ENCODE measurements at places on chromosomes 12 and 14. TPM values are rescaled to one million over a fixed set of nuclear protein-coding genes. Genes with fewer than 3 reads are reported as not detected.

Gene RIMKLB
- 75.7 TPM for total RNA-seq

Gene PTPN11
- 133 TPM for total RNA-seq

Gene E2F7
- total RNA-seq, result 25.2 TPM

Gene GNG2
- 17.9 TPM for total RNA-seq

Gene TMCC3
- 3.2 TPM for total RNA-seq

Gene ANAPC7
- total RNA-seq, result 81.2 TPM

Gene CPNE6
- total RNA-seq, result not detected

Gene HOXC11
- total RNA-seq, result not detected

Gene ATXN7L3B
- total RNA-seq, result 39.9 TPM

Gene OR6C2
- not detected for total RNA-seq

- H3K4me1 ChIP-seq, result no peaks in the 10 kb centered on the region
- DNase-seq, result no peak
- H3K4me3 ChIP-seq, result no peak overlapping the region
- H3K27me3 ChIP-seq, result no peaks in the 10 kb centered on the region
- H3K36me3 ChIP-seq, result no peaks in the 10 kb centered on the region
- H3K27ac ChIP-seq, result no peak overlapping the region
Measured at GRCh38 chr12:3098436-3098835, 21.3 kb downstream of the TSPAN9 start.

GRCh38 chr14:100618318-100618693 is 31.1 kb upstream of the BEGAIN start:
- H3K36me3 ChIP-seq, result no peaks in the 10 kb centered on the region
- no peak overlapping the region for H3K27ac ChIP-seq
- DNase-seq, result no peak
- peaks cover 6% of the 10 kb centered on the region for H3K27me3 ChIP-seq
- H3K4me1 ChIP-seq, result no peaks in the 10 kb centered on the region

- H3K27ac ChIP-seq, result no peak overlapping the region
- no peaks in the 10 kb centered on the region for H3K36me3 ChIP-seq
- no peak overlapping the region for H3K4me3 ChIP-seq
- no peaks in the 10 kb centered on the region for H3K27me3 ChIP-seq
Measured at GRCh38 chr14:71142375-71143038, 235.2 kb downstream of the PCNX1 start.

GRCh38 chr12:108724054-108724889 is 7.0 kb downstream of the CORO1C start:
- no peaks in the 10 kb centered on the region for H3K27me3 ChIP-seq
- no peaks in the 10 kb centered on the region for H3K36me3 ChIP-seq
- no peak overlapping the region for H3K27ac ChIP-seq
- no peak for DNase-seq

DNA sequence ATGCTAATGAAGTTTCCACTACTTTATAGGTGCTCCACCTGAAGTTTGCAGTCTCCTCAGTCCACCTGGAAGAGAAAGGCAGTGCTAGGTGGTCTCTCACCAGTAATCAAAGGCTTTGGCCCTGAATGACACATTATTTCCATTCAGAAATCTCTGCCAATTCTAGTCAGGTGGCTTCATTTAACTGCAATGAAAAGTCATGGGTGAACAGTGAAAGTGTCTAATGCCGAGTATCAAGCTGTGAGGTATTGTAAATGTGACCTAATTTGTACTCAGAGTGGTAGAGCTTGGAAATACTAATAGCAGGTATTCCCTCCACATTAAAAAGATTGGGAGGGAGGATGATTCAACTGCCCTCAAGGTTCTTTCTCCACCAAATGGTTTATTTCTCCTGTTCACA is 220.9 kb upstream of the LRFN5 start:
- no peak for DNase-seq
- no peak overlapping the region for H3K27ac ChIP-seq
- H3K36me3 ChIP-seq, result no peaks in the 10 kb centered on the region
- H3K27me3 ChIP-seq, result no peaks in the 10 kb centered on the region
- no peaks in the 10 kb centered on the region for H3K4me1 ChIP-seq

GRCh38 chr14:51185754-51186153 is 54.3 kb upstream of the TMX1 start:
- no peak for DNase-seq
- H3K36me3 ChIP-seq, result no peaks in the 10 kb centered on the region
- H3K4me1 ChIP-seq, result no peaks in the 10 kb centered on the region
- H3K27me3 ChIP-seq, result no peaks in the 10 kb centered on the region
- H3K4me3 ChIP-seq, result no peak overlapping the region

DNA sequence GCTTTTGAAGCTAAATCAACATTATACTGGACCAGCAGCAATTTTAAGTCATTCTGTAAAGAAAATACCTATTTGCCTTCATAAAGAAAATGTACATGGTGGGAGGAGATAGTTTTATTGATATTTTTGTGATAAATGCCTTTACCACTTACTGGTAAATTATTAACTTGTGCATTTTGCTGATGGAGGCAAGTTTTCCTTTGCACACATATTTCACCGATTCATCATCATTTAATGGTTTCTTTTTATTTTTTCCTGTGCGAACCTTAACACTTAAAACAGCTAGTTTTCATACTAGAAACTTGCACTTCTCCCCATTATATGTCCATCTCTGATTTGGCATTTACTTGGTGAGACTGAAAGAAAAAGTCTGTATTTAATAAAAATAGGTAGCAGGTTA is 239.3 kb downstream of the TRHDE start:
- H3K27ac ChIP-seq, result no peak overlapping the region
- no peaks in the 10 kb centered on the region for H3K4me1 ChIP-seq
- no peak for DNase-seq
- H3K4me3 ChIP-seq, result no peak overlapping the region
- H3K27me3 ChIP-seq, result no peaks in the 10 kb centered on the region

DNA sequence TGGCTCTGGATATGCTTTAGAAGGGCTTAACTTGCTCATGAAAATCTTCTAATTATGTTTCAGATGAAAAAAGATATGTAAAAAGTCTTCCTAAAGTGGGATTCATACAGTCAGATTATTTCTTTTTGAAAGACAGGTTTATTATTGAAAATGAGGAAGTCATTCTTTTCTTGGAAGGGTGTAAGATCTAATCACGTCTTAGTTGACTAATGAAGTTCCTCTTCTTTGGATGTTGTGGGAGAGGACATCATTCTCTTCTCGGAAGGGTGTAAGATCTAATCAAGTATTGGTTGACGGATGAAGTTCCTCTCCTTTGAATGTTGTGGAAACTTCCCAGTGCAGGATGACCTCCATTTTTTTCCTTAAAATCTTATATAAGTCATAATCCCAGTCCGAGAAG is 74.9 kb downstream of the ALG10 start:
- no peak overlapping the region for H3K4me3 ChIP-seq
- H3K4me1 ChIP-seq, result no peaks in the 10 kb centered on the region
- no peaks in the 10 kb centered on the region for H3K36me3 ChIP-seq
- no peak overlapping the region for H3K27ac ChIP-seq
- H3K27me3 ChIP-seq, result no peaks in the 10 kb centered on the region

- no peaks in the 10 kb centered on the region for H3K4me1 ChIP-seq
- H3K36me3 ChIP-seq, result no peaks in the 10 kb centered on the region
- no peak overlapping the region for H3K27ac ChIP-seq
- H3K27me3 ChIP-seq, result no peaks in the 10 kb centered on the region
Measured at GRCh38 chr12:118274066-118274465, 98.6 kb downstream of the TAOK3 start.

DNA sequence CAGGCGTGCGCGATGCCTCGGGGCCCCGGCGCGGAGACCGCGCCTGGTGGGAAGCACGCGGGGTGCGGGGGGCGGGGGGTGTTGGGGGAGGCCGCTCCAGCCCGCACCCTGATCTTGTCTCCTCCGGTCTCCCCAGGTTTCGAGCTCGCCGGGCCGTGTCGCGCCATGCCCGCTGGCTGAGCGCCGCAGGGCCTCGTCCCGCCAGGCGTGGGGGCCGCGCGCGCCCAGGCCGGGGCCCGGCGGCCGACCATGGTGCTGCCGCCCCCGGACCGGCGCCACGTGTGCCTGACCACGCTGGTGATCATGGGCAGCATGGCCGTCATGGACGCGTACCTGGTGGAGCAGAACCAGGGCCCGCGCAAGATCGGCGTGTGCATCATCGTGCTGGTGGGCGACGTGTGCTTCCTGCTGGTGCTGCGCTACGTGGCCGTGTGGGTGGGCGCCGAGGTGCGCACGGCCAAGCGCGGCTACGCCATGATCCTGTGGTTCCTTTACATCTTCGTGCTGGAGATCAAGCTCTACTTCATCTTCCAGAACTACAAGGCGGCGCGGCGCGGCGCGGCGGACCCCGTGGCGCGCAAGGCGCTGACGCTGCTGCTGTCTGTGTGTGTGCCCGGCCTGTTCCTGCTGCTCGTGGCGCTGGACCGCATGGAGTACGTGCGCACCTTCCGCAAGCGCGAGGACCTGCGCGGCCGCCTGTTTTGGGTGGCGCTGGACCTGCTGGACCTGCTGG is 2.4 kb downstream of the TMEM121 start:
- DNase-seq, result no peak
- no peak overlapping the region for H3K27ac ChIP-seq
- no peak overlapping the region for H3K4me3 ChIP-seq
- peaks cover 30% of the 10 kb centered on the region for H3K27me3 ChIP-seq
- H3K4me1 ChIP-seq, result no peaks in the 10 kb centered on the region

GRCh38 chr14:30240018-30240417 is 312.4 kb upstream of the PRKD1 start:
- H3K36me3 ChIP-seq, result no peaks in the 10 kb centered on the region
- no peaks in the 10 kb centered on the region for H3K4me1 ChIP-seq
- H3K4me3 ChIP-seq, result no peak overlapping the region
- H3K27me3 ChIP-seq, result no peaks in the 10 kb centered on the region
- H3K27ac ChIP-seq, result no peak overlapping the region

- no peak overlapping the region for H3K27ac ChIP-seq
- no peaks in the 10 kb centered on the region for H3K36me3 ChIP-seq
- no peaks in the 10 kb centered on the region for H3K4me1 ChIP-seq
- no peaks in the 10 kb centered on the region for H3K27me3 ChIP-seq
Measured at GRCh38 chr12:93042283-93042682, 113.2 kb upstream of the EEA1 start.

DNA sequence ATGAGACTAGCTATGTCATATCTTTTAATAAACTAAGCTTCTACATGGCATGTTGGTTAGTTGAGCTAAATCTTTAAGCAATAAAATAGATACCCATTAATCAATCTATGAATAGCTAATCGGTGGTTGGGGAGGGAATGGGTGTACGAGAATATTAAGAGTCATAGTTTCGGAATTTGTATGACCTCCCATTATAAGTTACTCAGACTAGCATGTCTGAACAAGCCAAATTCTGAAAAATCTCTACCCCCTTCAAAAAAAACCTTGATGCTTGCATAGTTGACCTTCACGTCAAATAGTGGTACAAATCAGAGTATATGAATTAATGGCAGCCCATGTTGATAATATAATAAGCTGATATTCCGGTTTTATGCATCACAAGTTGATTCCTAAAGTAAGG is 60.0 kb downstream of the PLEKHG7 start:
- no peak overlapping the region for H3K27ac ChIP-seq
- no peaks in the 10 kb centered on the region for H3K36me3 ChIP-seq
- no peaks in the 10 kb centered on the region for H3K4me1 ChIP-seq
- H3K4me3 ChIP-seq, result no peak overlapping the region
- no peak for DNase-seq
- H3K27me3 ChIP-seq, result no peaks in the 10 kb centered on the region

DNA sequence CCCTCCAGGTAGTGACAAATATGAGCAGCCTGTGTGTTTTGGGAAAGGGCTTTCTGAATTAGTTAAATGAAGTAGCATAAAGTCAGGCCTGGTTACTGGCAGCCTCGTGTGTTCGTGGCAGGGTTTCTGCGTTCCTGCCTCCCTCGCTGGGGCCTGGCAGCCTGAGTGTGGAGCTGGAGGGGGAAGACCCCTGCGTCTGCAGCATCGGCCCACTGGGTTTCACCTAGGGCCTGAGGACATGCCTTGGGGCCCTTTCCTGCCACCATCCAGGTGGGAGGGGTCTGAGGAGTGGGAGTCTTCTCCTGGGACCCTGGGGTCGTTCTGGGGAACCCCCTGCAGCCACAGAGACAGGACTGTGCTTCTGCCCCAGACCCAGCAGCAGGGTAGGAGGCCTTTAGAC is 20.4 kb upstream of the AMN start:
- H3K4me1 ChIP-seq, result no peaks in the 10 kb centered on the region
- DNase-seq, result no peak
- H3K36me3 ChIP-seq, result no peaks in the 10 kb centered on the region
- no peak overlapping the region for H3K4me3 ChIP-seq
- H3K27me3 ChIP-seq, result no peaks in the 10 kb centered on the region

DNA sequence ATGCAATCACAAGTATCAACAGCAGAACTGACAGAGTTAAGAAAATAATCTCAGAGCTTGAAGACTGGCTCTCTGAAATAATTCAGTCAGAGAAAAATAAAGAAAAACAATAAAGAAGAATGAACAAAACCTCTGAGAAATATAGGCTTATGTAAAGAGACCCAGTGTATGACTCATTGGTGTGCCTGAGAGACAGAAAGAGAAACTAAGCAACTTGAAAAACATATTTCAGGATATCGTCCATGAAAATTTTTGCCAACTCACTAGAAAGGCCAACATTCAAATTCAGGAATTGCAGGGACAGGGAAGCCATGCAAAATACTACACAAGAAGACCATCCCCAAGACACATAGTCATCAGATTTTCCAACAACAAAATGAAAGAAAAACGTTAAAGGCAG is 56.2 kb downstream of the APOBEC1 start:
- H3K4me1 ChIP-seq, result no peaks in the 10 kb centered on the region
- H3K27me3 ChIP-seq, result no peaks in the 10 kb centered on the region
- H3K4me3 ChIP-seq, result no peak overlapping the region
- no peak overlapping the region for H3K27ac ChIP-seq

GRCh38 chr12:95229636-95230035 is 12.0 kb downstream of the VEZT start:
- no peak overlapping the region for H3K27ac ChIP-seq
- no peak for DNase-seq
- H3K4me1 ChIP-seq, result no peaks in the 10 kb centered on the region
- H3K27me3 ChIP-seq, result no peaks in the 10 kb centered on the region
- no peak overlapping the region for H3K4me3 ChIP-seq

DNA sequence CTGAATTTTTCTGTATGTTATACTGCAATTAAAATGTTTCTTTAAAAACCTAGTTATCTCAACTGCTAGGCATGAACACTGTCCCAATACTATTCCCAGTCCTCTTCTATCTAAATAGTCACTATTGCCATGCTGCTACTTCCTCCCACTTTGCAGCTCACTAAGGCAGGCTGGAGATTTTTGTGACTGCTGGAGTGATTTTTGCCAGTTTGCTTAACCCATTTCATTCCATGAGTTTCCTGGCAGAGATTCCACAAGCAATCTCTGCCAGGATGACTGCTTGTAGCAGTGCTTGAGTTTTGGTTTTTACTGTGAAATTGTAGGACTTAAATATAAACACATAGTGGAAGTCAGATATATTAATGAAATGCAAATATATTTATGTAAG is 80.8 kb downstream of the BHLHE41 start:
- no peak overlapping the region for H3K4me3 ChIP-seq
- no peak for DNase-seq
- no peaks in the 10 kb centered on the region for H3K4me1 ChIP-seq
- H3K27ac ChIP-seq, result no peak overlapping the region
- peaks cover 1% of the 10 kb centered on the region for H3K27me3 ChIP-seq

GRCh38 chr14:99324291-99324690 is 52.3 kb upstream of the BCL11B start:
- H3K27ac ChIP-seq, result no peak overlapping the region
- H3K4me1 ChIP-seq, result no peaks in the 10 kb centered on the region
- H3K36me3 ChIP-seq, result no peaks in the 10 kb centered on the region
- DNase-seq, result peak; percentile 19
- H3K4me3 ChIP-seq, result no peak overlapping the region

All from H1 (cell line).